ENCODE measurements at places on chromosomes 1 and 21.

- no peak for DNase-seq
Measured at GRCh38 chr1:43969416-43969745, 429 bp upstream of the DPH2 start.

- no peak for DNase-seq
Measured at GRCh38 chr1:24575905-24576587, 20.2 kb downstream of the NCMAP start.

GRCh38 chr1:198701250-198701649 is 62.4 kb downstream of the PTPRC start:
- DNase-seq = no peak

DNA sequence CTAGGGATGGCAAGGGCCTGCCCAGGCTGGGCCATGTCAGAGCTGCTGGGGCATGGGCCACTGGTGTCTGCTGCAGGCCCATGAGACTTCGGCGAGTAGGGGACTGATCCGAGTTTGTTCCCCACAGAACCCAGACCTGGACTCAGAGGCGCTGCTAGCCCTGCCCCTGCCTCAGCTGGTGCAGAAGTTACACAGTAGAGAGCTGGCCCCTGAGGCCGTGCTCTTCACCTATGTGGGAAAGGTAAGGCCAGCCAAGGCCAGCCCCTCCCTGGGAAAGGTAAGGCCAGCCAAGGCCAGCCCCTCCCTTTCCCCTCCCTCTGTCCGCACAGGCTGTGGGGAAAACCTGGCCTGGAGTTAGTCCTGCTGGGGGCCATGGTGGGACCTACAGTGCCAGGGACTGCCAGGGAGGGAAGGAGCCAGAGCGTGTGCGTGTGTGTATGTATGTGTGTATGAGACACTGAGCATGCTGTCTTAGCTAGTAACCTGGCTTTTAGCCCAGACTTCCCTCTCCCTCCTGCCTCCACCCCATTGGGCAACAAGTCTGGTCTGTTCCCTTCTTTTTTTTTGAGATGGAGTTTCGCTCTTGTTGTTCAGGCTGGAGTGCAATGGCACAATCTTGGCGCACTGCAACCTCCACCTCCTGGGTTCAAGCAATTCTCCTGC is 8.0 kb downstream of the FAAH start:
- no peak for DNase-seq

- no peak for DNase-seq
Measured at GRCh38 chr1:241816008-241816407, 32.0 kb upstream of the EXO1 start.

- no peak for DNase-seq
Measured at GRCh38 chr1:156146020-156146768, 7.2 kb upstream of the SEMA4A start.

- no peak for DNase-seq
Measured at GRCh38 chr1:78291872-78292271, 198.9 kb upstream of the PTGFR start.

DNA sequence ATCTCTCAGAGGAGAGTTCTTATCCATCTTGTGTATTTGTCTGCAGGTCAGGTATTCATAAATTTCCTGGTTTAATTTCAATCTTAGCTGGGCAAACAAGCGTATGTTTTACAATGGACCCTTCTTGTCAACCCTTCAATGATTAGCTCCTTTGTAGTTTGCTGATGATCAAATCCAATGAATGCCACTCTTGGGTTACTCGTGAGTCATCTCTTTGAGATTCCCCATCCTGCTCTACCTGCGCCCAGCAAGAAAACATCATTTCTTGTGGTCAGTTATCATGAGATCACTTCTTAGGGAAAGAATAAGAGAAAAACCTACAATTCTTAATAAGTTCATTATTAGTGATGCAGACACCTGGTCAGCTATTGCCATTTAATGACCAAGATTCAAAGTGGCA is 572.3 kb upstream of the PKN2 start:
- no peak for DNase-seq

DNA sequence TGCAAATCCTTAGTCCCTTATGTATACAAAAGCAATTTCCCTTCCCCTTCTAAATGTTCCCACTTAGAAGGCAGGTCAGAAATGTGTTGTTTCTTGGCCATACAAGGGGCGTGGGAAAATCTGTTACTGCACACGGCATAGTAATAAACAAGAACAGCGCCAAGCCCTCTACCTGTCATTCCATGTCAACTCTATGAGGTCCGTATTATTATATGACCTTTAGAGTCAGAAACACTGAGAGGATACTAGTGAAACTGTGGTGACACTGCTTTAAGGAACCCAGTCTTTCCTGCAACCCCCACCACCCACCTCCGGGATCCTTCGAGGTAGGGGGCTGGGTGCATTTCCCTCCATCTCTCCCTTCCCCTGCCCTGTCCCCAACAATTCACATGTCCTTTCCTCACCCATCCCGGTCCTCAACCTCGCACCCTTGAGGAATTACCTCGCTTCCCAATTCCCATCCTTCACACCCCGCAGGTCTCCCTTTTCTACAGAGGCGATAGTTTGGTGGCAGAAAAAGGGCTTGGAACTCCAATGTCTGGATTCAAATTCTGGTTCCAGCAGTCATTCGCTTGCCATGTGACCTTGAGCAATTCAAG is 647 bp downstream of the SDHB start:
- no peak for DNase-seq

DNA sequence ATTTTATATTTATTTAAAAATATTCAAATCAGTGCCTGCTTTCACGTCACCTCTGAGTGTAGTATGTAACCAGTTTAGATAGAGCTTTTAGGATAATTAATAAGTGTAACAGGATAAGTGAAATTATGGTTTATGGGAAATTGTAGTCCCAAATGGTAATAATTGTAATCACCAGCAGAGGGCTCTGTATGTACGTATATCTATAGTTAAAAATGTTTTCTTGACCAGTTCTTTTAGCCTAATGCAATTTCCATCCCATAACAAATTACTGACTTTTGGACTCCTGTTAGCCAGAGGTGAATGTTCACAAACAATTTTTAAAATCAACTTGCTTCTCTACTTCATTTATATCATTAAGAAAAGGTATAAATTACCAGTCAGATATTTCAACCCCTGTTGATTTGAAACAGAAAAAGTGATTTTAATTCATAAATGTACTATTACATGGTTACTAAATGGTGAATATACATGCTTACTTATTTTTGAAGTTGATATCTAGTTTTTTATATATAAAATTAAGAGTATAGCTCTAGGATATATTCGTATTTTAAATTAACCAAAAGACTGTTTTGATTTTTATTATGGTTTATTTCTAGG is 25.3 kb downstream of the SLC30A7 start:
- no peak for DNase-seq

DNA sequence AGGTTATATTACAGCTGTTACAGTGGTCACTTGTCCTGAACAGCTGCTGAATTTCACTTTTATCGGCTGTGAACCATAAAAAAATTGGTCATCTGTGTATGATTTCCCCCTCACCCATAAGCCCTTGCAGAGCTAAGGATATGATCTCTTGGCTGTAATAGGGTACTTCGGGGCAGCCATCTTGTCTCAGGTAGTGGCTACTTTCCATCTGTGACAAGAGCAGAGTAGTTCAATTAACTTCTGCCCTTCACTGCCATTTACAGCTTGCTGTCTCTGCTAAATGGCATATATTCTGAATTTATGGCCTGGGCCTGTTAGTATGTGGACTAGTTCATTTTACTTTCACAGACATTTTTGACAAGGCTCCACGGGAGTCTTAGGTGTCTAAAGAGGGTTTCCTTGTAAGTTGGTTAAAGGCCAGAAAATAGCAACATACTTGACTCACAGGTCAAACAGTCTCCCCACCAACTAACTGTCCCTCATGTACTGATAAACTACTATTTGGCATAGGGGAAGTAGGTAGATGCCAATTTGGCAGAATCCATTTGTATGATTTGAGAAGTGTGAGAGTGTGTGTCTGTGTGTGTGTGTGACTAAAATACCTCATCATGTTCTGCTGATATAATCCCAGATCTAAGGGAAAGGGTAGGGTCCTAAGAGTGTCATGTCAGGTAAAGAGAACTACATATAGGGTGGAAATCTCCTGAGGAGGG is 151.6 kb downstream of the KCTD3 start:
- no peak for DNase-seq

- no peak for DNase-seq
Measured at GRCh38 chr1:100861379-100861778, 33.3 kb downstream of the EXTL2 start.

GRCh38 chr1:227893300-227893948 is 54.3 kb downstream of the WNT9A start:
- DNase-seq = no peak

DNA sequence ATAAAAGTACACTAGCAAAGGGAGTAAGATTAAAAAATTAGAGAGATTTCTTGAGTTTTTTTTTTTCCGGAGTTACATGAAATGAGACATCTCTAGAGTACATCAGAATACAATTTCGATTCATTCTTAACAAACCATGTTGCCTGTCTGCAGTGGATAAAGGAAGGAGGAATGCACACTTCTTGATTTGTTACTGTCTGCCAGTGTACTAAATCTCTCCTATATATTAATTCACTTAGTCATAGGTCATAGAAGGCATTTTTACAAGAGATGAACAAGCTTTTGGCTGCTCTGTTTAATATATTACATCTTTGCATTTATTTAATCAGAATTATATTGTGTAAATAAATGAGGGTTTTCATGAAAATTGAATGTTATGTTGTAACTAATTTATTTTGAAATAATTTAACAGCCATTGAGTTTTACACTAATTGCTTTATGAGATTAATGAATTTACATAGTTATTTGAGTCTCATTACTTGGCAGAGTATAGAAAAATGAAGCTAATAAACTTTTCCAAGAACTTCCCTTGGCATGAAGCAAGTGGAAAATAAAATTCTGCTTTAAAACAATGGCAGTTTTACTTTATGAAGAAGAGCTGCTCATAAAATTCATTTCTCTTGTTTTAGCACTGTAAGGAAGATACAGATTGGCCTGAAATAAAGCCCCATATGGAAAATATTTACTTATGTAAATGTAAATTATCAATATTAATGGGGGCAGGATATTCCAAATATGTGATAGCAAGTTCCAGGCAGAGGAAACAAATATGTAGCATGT is 1284.7 kb downstream of the BRINP3 start:
- DNase-seq = no peak

GRCh38 chr1:103101399-103101798 is 6.9 kb downstream of the COL11A1 start:
- no peak for DNase-seq

DNA sequence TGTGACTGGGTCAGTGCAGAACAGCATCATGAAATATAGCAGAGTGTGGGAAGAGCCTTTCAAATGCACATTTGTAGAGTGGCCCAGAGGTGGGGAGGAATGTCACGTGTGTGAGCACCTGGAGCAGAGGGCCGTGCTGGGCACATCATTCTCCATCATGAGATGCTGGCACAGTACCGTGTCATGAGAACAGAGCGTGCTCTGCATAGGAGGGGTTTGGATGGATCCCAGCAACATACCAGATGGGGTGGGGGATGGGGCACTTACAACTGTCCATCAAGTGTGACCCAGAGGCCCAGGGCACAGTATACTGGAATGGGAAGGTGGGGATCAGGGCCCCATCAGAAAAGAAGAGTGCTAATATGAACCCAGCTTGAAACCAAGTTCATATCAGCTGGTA is 182.0 kb downstream of the LMX1A start:
- no peak for DNase-seq

- no peak for DNase-seq
Measured at GRCh38 chr1:225508538-225509375, 80.9 kb upstream of the LBR start.

- DNase-seq = no peak
Measured at GRCh38 chr1:112790920-112791722, 76.0 kb upstream of the PPM1J start.

DNA sequence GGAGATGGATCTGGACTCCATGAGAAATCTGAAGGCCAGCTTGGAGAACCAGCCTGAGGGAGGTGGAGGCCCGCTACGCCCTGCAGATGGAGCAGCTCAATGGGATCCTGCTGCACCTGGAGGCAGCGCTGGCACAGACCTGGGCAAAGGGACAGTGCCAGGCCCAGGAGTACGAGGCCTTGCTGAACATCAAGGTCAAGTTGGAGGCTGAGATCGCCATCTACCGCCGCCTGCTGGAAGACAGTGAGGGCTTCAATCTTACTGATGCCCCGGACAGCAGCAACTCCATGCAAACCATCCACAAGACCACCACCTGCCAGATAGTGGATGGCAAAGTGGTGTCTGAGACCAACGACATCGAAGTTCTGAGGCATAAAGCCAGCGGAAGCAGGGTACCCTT is 601.5 kb upstream of the ZP4 start:
- no peak for DNase-seq

DNA sequence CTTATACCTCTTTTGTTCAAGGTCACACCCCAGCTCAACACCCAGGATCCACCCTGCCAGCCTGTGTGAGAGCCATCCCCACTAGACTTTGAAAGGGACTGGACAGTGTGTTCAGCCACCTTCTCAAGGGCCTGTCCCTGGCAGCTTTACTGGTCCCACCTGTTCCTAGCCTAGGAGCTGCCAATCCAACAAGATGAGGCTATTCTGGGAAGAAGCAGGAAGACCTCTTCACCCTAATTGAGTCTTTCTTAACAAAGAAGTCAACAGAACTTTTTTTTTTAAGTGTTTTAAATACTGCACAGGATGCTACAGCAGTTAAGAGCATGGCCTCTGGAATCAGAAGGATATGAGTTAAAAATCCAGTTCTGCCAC is 95.8 kb upstream of the HOOK1 start:
- no peak for DNase-seq

DNA sequence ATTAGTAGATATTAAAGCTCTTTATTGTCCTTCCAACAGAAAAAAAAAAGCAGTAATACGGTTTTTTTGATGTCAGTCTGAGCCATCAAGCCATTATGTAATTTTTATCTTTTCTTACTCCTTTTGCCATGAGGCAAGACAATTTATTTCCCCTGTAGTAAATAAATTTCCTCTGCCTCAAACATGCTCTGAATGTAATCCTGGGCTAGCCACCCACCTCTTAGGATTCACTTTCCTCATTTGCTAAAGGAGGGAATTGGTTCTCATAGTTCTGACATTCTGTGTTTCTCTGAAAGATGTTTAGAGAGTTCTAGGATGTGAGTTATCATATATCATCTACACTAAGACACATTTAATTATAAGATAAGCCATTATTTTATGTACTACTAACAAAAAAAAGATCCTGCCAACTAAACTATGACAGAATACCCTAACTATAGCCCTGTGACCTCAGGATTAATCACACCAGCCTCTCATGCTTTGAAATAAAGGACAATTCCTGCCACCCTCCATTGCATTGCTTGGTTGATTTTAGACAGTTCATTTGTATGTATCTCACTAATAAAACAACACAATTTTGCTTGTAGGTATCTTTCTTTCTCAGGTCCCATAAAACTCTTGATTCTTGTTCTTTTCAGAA is 34.0 kb upstream of the RAP1A start:
- DNase-seq = no peak

Data from stimulated activated CD4-positive, alpha-beta T cell treated with anti-CD3 and anti-CD28 coated beads, Interleukin-1b, Interleukin-23, amount 100 ng/mL, for 1 hour (primary cell).